GM04504 (cell line): ENCODE measurements at places on chromosomes 7 and 10.

GRCh38 chr10:78936412-78937342 is 132.1 kb upstream of the ZMIZ1 start:
- no peak for DNase-seq

- DNase-seq, result no peak
Observed at GRCh38 chr10:117868151-117868550, 178.6 kb downstream of the RAB11FIP2 start.

DNA sequence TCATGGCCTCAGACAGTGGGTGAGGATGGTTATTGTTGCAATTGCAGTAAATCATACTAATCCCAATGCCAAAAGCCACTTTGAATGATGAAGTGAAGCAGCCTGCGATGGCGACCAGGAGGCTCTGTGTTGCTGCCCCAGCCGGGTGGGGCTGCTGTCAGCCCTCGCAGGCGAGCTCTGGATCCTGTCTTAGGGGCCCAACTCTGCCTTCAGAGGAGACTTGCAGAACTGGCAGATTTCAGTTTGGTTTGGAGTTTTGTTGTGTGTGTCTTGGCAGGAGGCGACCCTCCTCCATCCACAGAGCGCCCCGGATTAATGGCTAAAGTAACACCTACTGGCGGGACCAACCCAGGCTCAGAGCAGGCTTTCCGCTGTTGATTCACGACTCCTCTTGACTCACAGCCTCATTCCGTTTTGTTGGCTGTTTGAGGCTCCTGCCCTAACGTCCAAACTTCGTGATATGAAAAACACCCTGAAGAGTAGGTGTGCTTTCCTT is 67.9 kb upstream of the BMPER start:
- DNase-seq, result no peak

DNA sequence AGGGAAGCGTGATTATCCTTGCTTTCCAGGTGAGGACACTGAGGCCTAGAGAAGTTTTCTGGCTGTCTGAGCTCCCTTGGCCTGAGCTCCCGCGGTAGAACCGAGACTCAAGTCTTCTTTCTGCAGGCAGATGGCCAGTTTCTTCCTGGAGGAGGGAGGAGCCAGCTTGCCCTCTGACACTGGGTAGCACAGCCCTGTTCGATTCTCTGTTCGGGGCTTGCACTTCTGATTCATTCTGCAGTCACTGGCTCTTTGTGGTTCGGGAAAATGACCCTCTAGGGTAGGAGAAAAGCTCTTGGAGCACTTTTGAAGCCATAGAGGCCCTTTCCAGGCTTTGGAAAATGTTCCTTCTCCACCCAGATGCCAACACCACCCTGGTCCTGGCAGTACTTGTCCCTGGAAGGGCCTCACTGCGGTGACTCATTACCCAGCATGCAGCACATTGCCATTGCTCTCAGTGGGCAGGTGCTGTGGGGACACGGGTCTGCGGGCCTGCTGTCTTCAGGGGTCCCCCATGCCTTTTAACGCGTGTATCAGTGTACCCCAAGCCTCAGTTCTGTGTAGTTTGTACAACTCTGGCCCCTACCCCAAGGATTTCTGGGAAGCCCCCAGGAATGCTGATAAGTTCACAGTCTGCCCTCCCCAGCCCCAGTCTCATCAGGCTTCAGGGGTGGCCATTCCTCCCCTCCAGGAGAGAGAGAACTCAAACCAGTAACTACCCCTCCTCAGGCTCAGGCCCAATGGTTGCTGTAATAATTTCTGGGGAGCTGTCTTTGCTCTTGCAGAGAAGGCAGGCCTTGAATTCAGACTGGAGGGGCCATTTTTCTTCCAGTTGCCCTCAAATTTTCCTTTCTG is 11.9 kb downstream of the CHST3 start:
- no peak for DNase-seq

GRCh38 chr7:24284699-24285506 is 913 bp downstream of the NPY start:
- DNase-seq, result no peak

DNA sequence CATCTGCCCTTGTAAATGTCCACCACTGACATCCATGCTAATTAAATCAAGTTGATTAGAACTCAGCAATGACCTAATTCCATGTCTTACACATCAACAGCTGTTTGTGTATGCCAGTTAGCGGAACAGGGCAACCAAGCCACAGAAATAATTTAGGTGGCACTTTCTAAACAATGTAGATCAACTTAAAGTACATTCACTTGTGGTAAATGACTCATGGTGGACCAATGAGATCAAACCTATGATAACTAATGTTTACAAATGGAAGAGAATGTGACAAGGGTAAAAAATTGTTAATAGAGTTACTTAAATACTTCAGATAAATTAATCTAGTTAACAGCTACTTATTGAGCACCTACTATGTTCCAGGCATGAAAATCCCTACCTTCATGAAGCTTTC is 63.1 kb upstream of the ICA1 start:
- no peak for DNase-seq

DNA sequence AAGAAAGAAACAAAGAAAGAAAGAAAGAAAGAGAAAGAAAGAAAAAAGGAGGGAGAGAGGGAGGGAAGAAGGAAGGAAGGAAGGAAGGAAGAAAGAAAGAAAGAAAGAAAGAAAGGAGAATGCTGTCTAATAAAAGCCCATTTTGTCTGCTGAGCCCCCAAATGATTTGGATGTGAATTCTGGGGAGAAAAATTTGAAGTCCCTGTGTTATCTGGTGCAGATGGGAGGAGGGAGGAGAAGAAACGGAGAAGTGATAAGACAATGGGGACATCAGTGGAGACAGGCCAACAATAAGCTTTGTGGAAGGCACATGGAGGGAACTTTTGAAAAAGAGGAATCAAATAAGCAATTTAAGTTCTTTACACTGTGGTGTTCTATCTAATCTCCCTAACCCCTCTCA is 24.6 kb upstream of the TMEM273 start:
- no peak for DNase-seq

GRCh38 chr10:89373916-89374711 is 3.7 kb upstream of the IFIT1B start:
- peak; percentile 97 for DNase-seq

DNA sequence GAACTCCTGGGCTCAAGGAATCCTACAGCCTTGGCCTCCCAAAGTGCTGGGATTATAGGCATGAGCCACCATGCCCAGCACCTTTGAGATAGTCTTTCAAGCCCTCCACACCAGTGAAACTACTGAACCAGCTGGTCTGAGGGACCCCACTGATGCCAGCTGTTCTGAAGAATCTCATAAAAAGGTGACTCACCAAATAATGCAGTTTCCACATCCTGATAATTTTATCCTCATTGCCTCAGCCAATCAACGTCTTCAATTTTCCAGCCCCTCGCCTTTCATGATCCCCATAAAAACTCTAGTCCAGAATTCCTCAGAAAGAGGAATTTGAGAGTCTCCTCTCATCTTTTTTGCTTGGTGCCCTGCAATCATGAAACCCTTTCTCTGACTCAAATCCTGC is 1691.6 kb upstream of the LRRTM3 start:
- peak; percentile 2 for DNase-seq

DNA sequence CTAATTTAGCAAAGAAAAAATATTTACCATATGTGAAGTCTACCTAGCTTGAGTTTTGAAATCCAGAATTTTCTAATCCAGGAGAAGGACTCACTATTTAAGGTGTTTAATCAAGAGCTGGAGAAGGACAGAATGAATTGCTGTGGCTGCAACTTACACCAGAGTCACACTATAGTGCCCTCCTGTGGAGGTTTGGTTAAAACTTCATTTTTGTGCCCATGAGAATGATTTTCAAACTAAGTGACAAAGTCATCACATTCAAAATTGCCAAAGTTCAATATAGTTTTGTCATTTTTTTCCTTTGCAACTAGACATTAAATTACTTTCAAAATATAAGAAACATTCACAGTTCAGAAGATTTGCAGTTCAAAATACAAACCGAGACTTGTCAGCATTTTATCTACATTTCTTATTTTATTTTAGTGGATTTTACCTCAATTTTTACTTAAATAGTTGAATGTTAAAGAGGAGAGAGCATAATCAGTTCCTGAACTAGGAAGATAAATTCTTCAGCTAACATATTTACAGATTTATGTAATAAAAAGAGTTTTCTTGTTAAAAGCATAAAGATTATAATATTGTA is 70.7 kb downstream of the CABCOCO1 start:
- DNase-seq, result no peak

- DNase-seq, result no peak
Observed at GRCh38 chr10:130960531-130960930, 351.0 kb downstream of the TCERG1L start.

DNA sequence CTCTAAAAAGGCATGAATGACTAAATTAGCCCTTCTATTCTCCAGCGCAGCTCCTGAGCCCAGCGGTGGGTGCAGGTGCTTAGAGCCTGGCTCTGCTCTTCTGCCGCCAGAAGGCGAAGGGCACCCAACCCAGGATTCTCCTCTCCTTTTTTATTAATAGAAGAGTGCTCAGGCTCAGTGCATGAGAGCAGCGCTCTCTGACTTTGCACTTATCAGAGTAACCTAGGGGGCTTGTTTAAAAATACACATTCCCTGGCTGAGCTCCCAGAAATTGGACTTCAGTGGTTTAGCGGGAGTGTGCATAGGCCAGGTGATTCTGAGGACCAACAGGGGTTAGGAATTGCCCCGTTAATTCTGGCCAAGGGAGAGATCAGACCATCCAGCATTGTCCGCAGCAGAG is 1.7 kb upstream of the PFKP start:
- DNase-seq, result no peak

DNA sequence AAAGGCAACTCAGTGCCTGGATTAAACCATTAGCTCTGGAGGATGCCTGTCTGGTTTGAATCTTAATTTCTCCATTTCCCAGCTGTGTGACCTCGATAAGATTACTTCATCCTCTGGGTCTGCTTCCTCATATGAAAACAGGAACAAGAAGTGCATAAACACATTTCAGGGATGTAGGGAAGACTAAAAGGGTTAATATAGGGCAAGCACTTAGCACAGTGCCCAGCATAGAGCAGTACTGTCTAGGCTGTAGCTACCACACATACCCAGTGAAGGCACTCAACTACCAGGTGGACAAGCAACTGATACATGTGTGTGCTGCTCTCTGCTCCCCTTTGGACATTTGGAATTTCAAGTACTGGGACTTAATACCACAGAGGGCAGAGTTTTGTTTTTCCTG is 85.4 kb downstream of the KCNMA1 start:
- DNase-seq, result no peak

- DNase-seq, result no peak
Observed at GRCh38 chr7:129118976-129119375, 25.5 kb upstream of the TSPAN33 start.

DNA sequence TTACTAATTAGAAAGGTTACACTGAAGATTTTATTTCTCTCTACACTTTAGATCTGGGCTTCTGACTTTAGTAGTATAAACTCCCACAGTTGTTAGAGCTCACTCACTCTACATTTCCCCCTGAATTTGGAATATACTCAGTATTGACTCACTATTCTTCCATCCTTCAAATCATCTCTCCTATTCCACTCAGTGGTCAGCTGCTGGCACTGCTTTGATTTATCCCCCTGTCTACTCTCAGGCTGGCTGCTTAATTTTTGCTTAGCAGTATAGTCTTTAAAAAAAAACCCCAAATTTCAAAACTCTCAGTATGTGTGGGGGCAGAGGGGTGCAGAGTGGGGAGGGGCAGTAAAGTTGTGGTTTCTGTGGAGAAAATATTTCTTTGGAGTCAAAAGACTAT is 68.9 kb downstream of the CDK6 start:
- no peak for DNase-seq

GRCh38 chr7:37084303-37084702 is 360.0 kb upstream of the AOAH start:
- no peak for DNase-seq

- no peak for DNase-seq
Observed at GRCh38 chr7:41058986-41059741, 643.7 kb downstream of the INHBA start.

- DNase-seq, result no peak
Observed at GRCh38 chr10:99533496-99534449, 1.0 kb downstream of the NKX2-3 start.

DNA sequence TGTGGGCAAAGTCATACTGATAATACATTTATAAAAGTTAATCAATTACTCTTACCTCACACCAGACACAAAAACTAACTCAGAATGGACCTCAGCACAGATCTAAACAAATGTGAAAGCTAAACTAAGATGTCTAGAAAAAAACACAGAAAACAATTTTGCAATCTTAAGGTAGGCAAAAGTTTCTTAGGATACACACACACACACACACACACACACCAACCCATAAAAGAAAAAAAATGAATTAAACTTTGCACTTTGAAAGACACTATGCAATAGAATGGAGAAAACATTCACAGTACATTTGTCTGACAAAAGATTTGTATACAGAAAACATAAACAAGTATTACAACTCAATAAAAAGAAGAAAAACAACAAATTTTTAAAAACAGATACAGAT is 70.8 kb upstream of the ZNRF2 start:
- DNase-seq, result no peak

GRCh38 chr7:121126801-121127534 is 138.5 kb downstream of the CPED1 start:
- peak; percentile 5 for DNase-seq

- DNase-seq, result no peak
Observed at GRCh38 chr10:62961951-62962523, 145.9 kb upstream of the EGR2 start.
